ENCODE measurements at places on chromosomes 6 and 20.

GRCh38 chr20:12566596-12566995, 442.2 kb upstream of the SPTLC3 start:
- no peak for DNase-seq

DNA sequence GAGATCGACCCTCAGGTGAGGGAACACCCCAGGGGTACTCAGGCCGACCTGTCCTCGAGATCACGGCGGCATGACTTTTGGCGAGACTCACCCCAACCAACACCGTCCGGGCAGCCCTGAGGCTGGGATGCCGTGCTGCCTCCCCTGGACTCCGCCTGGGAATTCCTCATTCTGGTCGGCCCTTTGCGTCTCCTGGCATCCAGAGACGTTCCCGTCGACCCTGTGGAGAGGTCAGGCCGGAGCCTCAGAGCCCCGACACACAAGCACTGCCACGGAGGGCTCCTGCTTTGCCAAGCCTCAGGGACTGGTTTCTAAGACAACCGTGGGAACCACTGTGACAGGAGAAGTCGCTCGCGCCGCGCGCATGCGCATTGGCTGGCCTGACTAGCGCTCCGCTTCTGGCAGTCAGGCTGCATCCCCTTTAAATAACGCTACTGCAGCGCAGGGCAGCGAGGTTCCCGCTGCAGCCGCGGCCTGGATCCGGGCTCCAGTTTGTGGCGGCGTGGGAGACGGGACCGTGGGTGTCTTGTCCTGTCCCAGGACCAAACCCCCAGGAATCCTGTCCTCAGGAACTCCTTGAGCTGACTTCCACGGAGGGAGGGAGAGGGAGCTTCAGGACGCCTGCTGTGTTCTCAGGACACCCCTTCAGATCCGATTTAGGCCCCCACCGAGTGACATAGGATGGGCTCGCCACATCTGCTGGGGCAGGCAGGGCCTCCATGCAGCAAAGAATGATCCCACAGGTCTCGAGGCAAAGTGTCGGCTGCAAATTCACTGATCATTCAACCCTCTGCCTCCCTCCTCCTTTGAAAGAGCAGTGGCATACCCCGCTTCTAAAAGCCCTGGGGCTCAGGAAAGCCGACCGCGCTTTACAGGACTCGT, 163.2 kb upstream of the ZNF337 start:
- DNase-seq: no peak

DNA sequence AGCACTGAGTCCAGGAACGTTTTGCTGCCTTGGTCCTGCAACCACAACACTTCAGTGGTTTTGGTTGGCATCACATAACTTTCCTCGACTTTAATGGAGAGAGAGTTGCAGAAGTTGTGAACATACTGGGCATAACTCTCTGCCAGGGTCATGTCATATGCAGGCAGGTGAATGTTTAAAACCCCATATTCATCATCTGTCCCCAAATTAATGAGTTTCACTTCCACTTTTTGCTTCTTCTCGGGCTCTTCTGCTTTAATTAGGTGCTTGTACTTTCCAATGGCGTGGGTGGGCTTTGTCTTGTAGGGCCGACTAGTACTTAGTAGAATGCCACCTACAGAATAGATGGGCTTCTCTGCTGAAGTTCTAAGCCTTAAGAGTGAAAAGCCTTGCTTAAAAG, 45.2 kb upstream of the TFAP2A start:
- no peak for DNase-seq

DNA sequence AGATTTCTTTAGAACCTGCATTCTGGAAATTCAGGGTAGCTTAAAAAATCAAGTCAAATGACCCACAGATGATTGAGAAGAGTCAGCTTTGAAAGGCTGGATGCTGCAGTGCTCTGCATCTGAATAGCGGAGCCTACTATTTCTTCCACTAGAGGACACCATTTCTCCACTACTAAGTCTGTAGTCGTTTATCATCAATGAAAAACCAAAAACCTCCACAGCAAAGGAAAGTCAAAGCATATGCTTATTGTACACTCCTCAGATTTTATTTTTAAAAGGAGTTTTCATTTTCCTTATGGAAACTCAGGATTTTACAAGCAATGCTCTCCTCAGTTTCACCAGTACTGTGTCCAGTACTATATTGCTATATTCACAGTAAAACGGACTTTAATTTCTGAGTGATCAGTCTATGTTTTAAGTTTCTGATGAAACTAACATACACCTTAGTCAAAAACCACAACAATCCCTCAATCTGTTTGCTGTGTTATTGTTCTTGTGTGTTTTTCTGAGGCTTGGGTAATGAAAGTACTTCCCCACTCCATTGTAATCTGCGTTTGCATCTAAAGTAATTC, 50.5 kb upstream of the ENPP5 start:
- DNase-seq: no peak

- DNase-seq: no peak
Observed at GRCh38 chr20:598133-598850, 11.8 kb downstream of the TCF15 start.

- no peak for DNase-seq
Observed at GRCh38 chr6:146331013-146331412, 212.6 kb upstream of the RAB32 start.

GRCh38 chr20:36154700-36155628, at the start of gene EPB41L1:
Gene EPB41L1, plus strand, starts transcription at chr20:36154740. Its CDS starts 19,038 bp downstream, at chr20:36173778.
- no peak for DNase-seq

DNA sequence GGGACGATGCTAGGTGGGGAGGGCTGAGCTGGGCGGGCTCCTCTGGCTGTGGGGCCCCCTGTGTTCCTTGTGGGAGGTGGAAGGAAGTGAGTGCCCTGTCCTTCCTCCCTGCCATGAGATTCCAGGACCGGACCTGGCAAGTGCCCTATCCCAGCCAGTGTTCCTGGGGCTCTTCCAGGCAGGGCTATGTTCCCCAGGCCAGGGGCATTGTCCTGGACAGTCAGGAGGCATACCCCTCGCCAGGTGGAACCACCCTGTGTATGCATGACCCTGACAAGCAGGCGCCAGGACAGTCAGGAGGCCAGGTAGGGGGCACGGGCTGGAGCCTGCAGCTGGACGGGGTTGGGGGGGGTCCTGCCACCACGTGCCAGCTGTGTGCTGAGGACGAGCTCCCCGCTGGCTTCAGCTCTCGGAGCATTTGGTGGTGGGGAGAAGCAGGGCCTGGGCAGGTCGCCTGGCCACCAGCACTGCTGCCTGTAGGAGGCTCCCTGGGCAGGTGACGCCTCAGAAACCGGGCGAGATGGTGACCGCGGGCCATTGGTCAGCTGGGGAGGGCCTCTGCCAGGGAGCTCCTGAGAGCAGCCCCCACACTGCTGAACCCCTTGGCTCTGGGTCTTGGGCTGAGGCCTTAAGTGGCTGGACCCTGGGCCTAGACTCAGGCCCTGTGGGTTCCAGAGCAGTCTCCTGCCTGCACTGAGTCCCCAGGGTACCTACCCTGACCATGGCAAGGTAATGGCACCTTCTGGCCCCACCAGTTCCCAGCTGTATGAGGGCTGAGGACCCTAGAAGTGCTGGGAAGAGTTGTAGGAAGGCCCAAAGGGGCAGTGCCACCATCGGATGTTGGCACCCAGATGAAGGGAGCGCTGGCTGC, 694 bp downstream of the SLC17A9 start:
- DNase-seq: no peak

GRCh38 chr6:33728438-33728837, 16.9 kb upstream of the UQCC2 start:
- no peak for DNase-seq

- DNase-seq: no peak
Observed at GRCh38 chr6:89555031-89555430, 83.5 kb downstream of the LYRM2 start.

DNA sequence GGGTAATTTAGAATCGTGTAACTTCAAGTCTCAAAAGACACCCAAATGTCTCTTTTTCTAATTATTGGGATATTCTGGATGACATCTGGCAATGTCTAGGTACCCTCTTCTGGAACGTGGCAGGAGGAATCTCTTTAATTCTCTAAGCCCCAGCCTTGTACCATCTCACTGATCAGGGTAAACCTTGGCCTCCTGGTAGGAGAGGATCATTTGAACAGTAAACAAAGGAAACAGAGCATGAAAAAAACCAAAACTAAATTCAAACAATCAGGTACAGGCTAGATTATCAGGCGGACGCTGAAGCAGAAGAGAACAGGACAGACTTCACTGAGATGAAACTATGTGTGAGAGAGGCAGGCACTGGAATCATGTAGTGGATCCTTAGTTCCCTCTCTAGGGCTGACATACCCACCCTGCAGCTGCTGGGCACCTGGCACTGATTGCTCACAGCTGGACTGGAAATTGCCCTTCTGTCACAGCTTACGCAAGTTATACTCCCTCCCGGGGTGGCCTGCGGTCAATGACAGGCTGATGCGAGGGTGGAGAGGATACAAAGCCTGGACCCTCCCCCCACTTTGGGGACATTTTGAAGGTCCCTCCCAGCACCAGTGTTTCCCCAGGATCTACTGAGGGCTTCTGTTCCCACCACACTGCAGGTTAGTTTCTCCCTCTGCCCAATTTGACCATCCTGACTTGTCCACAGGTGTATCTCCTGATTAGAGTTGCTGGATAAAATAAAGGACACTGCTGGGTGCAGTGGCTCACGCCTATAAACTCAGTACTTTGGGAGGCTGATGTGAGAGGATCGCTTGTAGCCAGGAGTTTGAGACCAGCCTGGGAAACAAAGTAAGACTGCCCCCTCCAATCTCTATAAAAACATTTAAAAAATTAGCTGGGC, 20.6 kb upstream of the ZBTB24 start:
- no peak for DNase-seq

DNA sequence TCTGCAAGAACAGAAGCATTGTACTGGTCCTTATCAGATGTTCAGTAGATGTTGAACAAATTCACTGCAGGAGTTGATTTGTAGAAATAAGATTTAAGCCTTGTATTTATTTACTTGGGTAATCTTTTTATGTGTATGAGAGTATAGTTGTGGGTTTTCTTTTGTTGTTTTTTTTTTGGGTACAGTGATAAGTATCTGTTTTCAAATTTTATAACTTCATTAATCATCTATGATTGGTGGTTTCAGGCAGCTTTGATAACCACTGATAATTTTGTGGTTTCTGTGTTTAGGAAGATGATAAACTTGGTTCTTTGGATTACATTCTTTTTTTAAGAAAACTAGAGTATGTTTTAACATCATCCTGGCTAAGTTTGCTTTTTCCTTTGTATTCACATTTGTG, 2.8 kb downstream of the AFDN start:
- no peak for DNase-seq

DNA sequence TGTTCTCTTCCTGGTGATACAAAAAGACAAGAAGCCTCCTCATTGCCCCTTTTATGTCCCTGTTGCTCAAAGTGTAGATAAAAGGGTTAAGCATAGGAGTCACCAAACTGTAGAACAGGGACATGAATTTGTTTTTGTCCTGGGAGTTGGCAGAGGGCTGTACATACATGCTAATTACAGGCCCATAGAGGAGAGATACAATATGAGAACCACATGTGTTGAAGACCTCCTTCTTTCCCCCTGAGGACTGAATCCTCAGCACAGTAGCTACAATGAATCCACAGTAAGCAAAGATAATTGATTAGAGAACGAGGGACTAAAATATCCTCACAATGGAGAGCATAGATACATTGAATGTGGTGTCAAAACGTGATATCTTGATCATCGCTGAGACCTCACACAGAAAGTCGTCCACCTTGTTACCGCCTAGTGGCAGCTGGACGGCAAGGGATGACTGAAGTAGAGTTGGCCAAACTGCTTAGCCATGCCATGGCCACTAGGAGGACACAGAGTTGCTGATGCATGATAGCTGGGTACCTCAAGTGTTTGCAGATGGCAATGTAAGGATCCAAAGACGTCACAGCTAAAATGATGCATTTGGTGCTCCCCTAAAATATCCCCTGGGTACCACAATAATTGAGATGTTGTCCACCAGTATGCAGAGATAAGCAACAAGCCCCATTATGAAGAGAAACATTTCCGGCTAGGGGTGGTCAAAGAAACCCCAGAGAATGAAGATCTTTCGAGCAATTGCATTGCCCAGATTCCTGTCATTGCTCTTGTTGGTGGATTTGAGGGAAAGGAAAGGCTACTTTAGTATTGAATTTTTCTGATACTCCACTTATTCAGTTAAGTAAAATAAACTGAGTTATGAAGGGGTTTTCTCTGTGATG, 15.0 kb downstream of the OR2B3 start:
- no peak for DNase-seq

GRCh38 chr6:54646069-54646950, 200.3 kb upstream of the FAM83B start:
- peak; percentile 72 for DNase-seq

DNA sequence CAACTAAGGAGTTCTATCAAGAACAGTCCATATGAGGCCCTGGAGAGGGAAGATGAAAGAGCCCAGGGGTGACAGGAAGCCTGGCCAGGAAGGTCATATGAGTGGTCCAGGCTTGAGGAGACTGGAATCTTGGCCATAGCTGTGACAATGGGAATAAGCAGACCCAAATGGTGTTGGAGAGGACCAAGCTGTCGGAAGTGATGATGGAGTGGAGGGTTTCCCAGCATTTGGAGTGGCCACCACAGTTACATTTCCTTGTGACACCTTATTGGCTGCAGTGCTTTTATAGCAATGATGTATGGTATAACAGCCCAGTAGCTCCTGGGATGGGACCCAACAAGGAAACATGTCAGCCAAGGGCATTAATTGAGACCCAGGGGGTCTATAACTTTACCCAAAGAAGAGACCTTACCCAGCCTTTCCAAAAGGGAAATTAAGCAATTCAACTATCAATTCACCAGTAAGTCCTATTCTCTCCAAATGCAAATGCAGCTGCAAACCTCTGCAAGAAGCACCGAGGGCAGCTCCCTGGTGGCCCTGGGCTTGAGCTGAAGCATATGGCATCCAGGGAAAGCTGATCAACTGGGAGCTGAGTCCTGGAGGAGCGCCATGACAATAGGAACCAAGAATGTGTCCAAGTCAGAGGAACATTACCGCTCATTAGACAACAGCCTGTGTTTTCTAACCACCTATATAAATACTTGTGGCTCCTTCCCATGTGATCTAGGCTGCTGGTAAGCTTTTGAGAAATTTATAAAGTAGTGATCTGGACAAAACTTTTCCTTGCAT, 219.4 kb downstream of the SOD2 start:
- no peak for DNase-seq

DNA sequence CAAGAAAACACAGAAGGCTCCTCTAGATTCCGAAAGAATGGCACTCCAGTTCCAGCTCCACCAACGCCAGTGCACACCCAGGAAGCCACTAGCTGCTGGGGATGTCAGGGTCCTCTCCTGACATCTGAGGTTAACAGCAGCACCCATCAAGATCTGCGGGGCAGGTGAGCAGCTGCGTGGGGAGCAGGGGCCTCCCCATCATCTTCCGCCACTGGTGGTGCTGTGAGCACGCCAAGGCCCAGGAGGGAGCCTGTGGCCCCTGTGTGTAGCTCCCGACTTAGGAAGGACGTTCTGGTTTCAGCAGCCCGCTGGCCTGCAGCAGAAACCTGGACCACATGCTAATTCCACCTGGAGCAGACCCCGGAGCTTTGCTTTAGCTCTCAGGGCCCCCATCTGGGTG, 386.2 kb downstream of the TAF4 start:
- no peak for DNase-seq

DNA sequence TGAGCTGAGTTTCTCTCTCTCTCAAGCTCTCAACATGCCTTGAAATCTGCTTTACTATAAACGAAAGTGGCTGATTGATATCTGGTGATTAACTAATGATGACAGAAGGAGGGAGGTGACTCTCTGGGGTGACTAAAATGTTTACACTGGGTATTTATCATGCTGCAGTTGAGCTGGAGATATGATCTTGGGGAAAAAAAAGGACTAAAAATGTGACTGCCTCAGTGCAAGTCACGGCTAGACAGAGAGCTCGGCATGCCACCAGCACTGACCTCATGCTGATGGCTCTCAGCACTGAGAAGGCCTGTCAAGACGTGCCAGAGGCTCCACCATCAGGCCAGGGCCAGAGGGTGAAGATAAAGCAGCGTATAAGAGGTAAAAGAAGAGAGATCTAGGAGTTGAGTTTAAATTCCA, 103.1 kb upstream of the SPACA1 start:
- no peak for DNase-seq

- no peak for DNase-seq
Observed at GRCh38 chr6:36323062-36323461, 13.6 kb downstream of the BNIP5 start.
